ENCODE measurements at places on chromosomes 5 and 9. TPM values are rescaled to one million over a fixed set of nuclear protein-coding genes. Genes with fewer than 3 reads are reported as not detected.

Gene CCL27
- total RNA-seq = 0.21 TPM

Gene PHF24
- not detected for total RNA-seq

Gene RASGEF1C
- total RNA-seq = not detected

Gene AQP3
- 22.1 TPM for total RNA-seq

Gene NRARP
- total RNA-seq = 1.8 TPM

Measured in mononuclear cell (primary cell).